MM.1S (cell line): ENCODE measurements at places on chromosomes 2 and 18.

DNA sequence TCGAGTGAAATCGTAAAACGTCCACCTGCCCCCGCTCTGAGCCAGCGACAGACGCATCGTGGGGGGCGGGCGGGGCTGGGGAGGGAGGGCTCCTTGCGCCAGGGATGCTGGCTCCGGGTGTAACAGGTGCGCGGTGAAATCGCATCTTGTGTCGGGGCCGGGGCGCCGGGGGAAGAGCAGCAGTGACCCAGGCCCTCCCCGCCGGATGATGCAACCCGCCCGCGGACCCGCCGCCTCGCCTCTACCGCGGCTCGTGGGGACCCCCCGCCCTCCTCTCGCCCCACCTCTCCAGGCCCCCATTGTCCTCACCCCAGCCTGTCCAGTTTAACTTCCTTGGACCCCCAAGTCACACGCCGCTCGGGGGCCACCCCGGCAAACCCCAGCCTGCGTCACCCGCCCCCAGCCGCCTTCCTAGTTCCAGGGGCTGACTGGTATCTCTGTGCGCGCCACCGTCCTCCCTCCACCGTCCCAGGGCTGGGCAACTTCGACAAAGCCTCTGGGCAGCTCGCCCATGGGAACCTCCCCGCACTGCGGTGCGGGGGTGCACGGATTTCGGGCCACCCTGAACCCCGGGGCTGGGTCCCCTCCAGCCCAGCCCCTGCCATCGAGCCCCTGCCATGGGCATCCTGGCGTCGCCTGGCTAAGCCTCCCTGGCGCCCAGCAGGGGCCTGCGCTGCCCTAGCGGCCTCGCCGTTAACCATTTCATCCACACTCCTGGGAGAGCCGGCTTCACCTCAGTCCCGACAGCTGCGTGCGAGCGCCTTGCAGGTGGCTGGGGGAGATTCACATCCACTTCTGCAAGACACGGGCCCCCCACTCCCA, 799 bp upstream of the KIF1A start:
- no peak for DNase-seq

- DNase-seq: no peak
Observed at GRCh38 chr2:186540941-186541340, 48.9 kb upstream of the ITGAV start.

GRCh38 chr18:35099911-35100310, 58.7 kb downstream of the MAPRE2 start:
- DNase-seq: no peak

DNA sequence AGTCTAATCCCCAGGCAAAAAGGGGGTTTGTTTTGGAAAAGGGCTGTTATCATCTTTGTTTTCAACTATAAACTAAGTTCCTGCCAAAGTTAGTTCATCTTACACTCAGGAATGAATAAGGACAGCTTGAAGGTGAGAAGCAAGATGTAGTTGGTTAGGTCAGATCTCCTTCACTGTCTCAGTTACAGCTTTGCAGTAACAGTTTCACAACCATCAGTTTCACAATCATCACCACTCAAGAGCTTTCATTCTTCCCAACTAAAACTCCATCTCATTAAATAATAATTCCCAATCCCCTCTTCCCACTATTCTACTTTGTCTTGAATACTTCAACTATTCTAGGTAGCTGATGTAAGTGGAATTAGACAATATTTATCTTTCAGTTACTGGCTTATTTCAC, 200.9 kb downstream of the NYAP2 start:
- DNase-seq: peak; percentile 50

DNA sequence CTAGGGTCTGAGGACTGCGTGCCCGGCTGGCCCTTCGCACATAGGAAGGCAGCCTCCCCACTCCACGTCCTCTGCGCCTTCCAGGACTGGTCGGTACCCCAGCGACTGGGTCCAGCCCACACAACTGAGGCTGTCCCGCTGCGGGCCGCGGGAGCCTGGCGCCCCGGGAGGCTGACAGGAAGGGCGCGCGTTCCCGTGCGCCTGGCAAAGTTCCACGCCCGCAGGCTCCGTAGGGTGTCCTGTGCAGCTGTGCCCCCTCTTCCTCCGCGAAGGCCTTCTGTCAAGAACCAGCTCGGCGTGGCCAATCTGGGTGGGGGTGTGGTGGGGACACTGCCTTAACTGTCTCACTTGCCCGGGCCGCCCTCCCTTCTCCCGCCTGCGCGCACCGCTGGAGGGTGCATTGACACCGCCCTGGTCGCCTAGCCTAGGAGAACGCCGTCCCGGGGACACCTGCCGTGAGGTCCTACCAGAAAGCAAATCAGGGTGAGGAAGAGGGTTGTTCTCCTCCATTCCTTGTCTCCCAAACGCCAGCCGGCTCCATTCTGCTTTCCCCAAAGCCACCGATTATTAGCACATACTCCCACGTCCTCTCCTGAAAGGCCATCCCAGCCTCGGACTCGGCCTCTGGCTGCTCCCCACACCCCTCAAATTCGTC, 618 bp upstream of the LYPD1 start:
- no peak for DNase-seq

- no peak for DNase-seq
Observed at GRCh38 chr2:172464400-172465129, 37.2 kb downstream of the ITGA6 start.

- DNase-seq: no peak
Observed at GRCh38 chr2:168723275-168723899, 79.0 kb upstream of the NOSTRIN start.

DNA sequence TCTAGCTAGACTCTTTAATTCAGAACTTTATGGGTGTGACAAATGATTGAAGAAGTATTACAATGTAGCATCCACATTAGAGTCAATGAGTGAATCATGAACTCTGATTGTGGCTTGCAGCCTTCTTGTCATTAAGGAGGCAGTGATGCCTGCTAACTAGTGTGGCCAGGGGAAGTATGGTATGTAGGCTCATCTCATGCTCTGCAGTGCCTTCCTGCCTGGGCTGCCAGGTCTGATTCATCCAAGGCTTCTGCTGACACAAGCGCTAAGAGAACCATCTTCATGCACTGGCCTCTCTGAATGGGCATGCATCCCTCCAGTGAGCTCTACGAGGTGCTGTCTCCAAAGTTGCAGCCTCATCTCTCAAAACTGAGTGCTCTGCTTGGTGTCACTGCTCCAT, 144.3 kb downstream of the MTCL1 start:
- DNase-seq: no peak

DNA sequence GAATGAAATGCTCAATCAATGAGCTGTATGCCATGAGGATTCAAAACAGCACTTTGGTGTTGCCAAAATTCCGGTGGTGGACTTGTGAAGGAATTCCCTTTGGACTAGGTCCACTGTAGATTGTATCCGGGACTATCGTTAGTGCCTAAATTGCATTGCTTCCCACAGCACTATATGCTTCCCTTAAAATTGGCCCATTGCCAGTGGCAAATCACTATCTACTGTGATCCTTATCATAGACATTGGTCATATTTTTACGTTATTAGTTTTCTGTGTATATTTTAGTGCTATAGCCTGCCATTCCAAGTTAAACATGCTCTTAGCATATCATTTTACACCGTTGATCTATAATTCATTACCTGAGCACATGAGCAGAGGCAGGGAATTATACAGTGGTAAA, 1.7 kb downstream of the PJVK start:
- DNase-seq: no peak

GRCh38 chr2:138974651-138975050, 194.5 kb upstream of the NXPH2 start:
- DNase-seq: no peak

GRCh38 chr2:240478346-240479110, 43.1 kb downstream of the GPC1 start:
- no peak for DNase-seq

DNA sequence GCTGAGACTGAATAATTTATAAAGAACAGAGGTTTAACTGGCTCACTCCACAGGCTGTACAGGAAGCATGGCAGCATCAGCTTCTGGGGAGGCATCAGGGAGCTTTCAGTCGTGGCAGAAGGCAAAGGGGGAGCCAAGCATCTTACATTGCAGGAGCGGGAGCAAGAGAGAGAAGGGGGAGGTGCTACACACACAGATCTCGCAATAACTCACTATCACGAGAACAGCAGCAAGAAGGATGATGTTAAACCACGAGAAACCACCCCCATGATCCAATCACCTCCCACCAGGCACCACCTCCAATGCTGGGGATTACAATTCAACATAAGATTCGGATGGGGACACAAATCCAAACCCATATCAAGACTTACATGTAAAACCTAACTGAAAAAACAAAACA, 17.8 kb upstream of the MATN3 start:
- DNase-seq: no peak

GRCh38 chr2:109660046-109660860, 46.1 kb downstream of the SOWAHC start:
- peak; percentile 7 for DNase-seq

DNA sequence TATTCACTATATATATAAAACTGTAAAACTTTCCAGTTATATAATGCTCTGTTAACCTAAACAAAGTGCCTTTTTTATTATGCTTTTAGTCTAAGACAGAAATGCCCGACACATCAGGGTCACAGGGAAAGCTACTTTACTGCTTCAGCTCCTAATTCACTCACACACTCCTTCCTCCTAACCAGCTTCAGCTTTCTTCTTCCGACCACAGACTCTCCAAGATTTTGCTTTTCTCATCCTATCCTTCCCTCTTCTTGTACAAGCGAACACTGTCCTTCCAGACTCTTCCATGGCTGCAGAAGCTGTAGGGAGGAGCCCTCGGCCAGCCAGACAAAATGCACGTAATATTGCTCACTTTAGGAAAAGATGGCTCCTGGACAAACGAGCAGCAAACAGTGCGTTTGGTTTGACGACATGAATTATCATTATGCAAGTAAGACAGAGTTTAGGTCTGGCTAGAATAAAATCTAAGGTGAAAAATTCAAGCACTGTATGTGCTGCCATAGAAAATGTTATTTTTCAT, 47.5 kb upstream of the HNRNPA3 start:
- DNase-seq: no peak

DNA sequence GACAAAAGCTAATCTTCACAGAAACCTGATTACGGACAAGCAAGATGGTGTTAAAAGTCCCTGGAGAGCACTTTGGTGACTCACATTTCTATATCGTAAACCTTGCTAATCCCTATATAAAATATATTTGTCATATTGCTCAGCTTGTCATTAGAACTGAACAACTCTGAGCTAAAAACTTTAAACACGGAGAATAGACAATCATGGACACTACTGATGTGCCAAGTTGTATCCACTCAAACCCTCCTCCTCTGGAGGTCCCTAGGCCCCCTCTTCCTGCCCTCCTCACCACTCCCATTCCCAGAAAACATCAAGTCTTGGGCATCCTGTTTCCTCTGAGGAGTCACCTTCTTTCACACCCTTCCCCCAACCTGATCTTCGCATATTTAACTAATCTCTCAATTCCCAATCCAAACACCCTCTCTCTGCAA, 138.7 kb upstream of the PID1 start:
- DNase-seq: no peak

DNA sequence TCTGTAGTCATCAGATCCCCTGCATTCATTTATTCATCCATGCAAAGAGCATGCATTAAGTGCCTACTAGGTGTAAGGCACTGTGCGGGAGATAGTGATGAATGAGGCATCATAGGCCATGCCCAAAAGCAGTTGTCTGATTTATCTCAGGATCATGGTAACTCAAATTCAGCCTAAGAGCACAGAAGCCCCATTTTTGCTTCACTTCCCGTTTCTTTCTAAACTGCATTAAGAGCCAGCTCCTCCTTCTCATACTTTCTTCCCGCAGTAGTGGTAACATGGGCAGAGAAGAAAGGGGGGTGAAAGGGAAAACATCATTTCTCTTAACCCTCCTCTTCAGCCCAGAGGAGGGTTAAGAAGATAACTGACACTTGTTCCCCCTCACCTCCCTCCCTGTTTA, 2.9 kb downstream of the GPR45 start:
- DNase-seq: no peak

DNA sequence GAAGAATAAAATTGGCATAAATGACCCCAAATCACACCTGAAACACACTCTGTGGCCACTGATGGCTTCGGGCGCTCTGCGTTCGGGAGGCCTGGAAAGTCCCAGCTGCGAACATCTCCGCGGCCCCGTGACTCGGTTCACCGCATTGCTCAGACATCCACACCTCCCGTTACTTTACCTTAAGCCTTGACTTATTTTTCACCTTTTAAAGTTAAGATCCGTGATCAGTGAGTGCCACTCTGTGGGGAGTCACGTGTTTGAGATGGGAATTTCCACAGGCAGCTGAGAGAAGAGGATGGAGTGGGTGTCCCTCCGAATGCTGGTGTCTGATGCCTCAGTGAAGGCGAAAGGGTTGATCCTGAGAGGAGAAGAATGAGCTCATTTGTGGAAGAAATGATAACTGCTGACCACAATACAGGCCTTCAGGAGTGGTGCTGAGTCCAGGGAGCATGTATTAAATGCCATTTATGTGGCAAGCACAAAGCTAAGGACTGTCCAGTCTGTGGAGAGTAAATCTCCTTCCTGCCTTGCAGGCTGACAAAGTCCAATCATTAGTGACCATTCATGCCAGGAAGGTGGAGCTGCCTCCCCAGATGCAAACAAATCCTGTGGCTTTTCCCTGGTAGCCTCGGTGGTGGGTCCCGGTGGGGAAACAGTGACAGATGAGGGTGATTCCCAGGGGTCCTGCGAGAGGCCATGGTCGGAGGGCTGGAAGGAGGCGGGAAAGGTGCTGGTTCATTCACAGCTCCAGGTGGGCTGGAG, 168.8 kb downstream of the RTP5 start:
- no peak for DNase-seq

DNA sequence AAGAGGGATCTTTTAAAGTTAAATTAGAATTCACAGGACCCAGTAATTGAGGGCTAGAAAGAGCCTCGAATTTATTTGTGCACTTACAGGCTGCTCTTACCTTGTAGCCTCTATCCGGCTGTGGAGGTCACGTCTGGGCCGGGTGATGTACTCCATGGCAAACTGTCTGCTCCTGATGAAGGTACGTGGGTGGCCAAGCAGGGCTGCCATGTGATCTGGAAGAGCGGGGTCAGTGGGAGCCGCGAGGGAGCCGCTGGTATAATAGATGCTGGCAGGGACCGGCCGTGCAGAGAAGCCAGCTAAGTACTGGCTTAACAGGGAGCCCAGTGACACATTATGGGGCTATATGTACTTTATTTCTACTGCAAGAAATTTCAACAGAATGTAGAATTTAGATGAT, 59.2 kb downstream of the ADI1 start:
- DNase-seq: no peak

DNA sequence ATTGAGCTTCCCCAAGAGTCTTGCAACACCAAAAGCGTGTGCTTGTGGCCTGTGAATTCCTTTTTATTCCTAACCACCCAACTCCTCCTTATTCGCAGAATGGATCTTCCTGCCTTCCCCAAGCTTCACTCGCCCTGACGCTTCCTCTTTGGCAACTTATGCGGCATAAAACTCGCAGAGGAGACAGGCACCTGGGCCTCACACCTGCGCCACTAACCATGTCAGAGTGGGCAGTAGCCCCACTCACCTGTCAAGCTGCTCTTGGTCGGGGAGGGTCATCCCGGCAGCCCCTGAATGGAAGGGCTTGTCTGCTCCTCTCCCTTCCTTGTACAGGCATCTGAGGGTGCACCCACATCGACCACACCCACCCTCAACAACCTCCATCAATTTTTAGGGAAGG, 106.9 kb upstream of the GPC1 start:
- no peak for DNase-seq

- no peak for DNase-seq
Observed at GRCh38 chr2:30661173-30662107, 145.8 kb downstream of the CAPN13 start.
